ENCODE measurements at places on chromosomes 4 and X.

DNA sequence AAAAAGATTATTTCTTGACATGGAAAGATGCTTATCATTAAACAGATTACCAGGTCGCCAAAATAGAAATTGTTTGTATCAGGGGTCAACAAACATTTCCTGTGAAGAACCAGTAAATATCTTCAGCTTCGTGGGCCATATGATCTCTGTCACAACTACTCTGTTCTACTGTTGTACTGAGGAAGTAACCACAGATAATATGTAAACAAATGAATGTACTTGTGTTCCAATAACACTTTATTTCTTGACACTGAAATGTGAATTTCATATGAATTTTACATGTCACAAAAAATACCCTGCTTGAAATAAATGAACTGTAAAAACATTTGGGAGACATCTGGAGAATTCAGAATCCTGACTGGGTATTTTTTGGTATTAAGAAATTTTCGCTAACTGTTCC, 4.7 kb upstream of the FHL1 start:
- DNase-seq, result no peak

- DNase-seq, result no peak
These were observed 98.4 kb downstream of the ZNF827 start for GRCh38 chr4:145840162-145840768.

GRCh38 chr4:143743591-143743990, 43.1 kb upstream of the FREM3 start:
- DNase-seq, result no peak

DNA sequence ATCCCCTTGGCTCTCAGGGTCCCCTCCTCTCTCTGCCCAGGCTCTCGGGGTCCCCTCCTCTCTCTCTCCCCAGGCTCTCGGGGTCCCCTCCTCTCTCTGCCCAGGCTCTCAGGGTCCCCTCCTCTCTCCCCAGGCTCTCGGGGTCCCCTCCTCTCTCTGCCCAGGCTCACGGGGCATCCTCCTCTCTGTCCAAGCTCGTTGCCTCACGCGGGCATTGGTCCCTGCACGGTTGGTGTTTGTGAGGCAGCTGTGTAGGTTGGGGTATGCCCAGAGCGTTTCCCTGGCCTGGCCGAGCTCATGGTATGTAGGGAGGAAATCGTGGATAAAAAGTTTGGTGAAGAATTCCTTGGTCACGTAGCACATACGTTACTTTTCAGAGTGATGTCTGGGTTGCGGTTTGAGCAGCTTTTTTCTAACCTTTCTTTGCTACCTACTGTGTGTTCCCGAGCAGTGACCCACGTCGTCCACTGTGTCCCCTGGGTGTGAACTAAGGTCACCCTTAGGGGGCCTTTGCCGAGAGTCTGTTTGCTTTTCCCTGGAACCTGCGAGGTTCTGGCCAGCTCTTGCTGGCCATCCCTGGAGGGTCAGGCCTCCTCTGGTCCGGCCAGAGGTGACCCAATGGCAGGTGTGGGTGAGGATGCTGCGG, 36.6 kb downstream of the PCGF3 start:
- DNase-seq, result no peak

DNA sequence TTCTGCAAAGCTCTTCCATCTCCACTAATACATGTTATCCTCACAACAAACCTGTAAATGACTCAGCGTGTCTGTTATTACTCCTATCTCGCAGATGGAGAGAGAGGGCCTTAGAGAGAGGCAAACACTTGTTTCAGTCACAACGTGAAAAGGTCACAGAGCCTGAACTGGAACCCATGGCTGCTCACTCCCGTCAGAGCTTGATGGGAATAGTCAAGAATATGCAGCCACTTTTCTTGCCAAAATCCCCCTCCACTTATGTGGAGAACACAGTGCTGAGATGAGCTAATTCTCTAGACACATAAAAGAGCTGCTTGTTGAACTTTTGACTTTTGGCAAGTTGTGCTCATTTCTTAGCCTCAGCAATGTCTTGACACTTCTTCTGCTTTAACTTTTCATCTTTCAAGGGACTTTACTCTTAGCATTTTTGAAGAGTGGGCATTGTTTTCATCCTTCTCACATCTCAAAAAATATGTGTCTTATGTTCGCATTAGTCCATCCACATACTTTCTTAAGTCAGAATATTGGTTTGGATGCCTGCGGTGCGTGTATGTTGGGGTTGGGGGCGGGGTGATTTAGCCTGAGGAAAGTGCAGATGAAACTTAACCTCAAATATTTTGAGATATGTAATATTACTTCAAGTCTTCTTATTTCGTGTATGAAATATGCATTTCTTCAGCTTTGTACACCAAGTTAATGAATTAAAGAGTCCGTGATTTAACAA, 69.2 kb downstream of the SYNPO2 start:
- no peak for DNase-seq

DNA sequence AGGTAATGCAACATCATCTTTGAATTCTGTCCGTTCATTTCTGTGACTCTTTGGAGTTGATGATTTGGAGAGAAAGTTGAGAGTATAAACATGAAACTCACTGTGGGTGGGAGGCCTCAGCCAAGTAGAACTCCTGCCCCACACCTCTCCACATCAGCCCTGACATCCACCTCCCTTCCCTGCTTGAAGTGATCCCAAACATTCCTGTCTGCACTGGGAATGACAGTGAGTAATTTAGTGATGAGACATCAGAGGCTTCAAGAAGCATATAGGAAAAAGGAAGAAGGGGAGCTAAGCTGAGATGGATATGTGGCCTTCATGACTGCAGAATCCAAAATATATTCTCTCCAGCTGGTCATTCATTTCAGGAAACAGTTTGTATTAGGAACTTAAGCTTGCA, 151.8 kb downstream of the SPATA18 start:
- DNase-seq, result no peak
